Activated CD8-positive, alpha-beta memory T cell treated with anti-CD3 and anti-CD28 coated beads for 4 hours (primary cell): ENCODE measurements at places on chromosomes 1 and 21.

DNA sequence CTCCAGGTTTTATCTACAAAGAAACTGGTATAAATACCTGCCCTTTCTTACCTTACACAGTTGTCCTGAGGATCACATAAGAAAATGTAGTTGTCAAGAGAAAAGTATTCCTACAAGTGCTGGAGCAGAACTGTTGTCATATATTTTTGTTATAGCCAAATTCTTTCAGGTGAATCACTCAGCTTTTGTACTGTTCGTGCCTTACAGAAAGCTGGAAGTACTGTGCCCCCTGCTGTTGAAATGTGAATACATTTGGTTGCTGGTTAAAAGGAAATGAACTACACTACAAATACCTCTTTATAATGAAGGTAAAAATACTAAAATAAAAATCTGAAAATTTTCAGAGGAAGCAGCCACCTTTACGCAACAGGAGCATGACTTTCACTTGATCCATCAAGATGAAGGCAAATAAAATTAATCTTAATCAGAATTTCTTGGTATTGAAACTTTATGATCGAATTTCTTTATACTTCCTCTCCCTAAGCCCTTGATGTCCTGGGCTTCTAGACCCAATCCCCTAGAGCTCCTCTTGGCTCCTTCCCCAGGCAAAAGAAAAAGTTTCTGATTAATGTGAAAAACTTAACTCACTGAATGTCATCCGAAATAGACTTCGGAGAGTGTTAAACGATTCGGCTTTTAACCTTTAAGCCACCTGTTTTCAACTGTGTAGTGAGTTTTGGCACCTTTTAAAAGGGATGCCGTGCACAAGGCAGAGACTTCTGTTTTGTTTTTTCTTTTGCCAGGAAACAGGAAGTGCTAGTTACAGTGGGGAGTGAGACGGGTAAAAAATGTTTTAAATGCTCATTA is 12.5 kb downstream of the CHML start:
- DNase-seq = peak; percentile 7

GRCh38 chr1:171245458-171246064 is 2.7 kb upstream of the FMO1 start:
- no peak for DNase-seq

DNA sequence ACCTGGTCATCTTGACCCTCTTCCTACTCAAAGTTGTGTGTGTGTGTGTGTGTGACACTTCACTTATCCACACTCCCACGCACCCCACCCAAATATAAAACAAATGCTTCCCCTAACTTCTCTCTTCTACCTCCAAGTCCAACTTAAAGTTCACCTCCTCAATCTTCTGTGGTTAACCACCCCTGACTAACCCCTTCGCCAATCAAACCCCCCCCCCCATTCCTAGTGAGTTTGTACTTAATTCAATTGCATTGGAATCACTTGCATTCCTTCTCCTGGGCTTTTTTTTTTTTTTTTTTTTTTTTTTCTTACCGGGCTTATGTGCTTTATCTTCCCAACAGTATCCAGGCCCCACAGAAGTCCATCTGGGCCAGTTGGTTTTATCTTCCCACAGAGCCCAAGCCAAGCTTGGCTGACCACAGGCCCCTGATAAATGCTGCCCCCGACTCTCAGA is 78.4 kb downstream of the CD58 start:
- no peak for DNase-seq

DNA sequence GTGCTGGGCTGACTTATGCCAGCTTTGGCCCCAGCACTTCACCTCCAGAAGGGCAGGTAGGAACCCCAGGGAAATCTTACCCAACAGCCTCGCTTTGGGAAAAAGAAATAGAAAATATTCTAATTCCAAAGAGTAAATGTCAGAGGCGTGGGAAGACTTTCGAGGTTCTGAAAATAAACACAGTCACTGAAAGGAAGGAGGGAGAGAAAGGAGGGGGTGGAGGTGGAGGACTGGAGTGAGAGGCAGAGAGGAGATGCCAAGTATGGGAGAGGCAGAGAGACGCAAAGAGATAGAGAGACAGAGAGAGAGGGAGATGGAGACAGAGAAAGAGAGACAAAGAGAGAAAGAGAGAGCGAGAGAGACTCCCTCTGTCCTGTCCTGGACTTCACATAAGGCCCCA is 395.0 kb downstream of the PTPRU start:
- no peak for DNase-seq

GRCh38 chr1:3926956-3927355 is 26.9 kb upstream of the C1orf174 start:
- DNase-seq = no peak

- no peak for DNase-seq
Measured at GRCh38 chr1:226660410-226661182, 78.5 kb downstream of the ITPKB start.

- DNase-seq = no peak
Measured at GRCh38 chr1:234047123-234047522, 142.6 kb downstream of the SLC35F3 start.

- DNase-seq = no peak
Measured at GRCh38 chr1:150001415-150001814, 9.1 kb downstream of the OTUD7B start.

GRCh38 chr1:234559152-234559901 is 50.7 kb downstream of the IRF2BP2 start:
- no peak for DNase-seq

DNA sequence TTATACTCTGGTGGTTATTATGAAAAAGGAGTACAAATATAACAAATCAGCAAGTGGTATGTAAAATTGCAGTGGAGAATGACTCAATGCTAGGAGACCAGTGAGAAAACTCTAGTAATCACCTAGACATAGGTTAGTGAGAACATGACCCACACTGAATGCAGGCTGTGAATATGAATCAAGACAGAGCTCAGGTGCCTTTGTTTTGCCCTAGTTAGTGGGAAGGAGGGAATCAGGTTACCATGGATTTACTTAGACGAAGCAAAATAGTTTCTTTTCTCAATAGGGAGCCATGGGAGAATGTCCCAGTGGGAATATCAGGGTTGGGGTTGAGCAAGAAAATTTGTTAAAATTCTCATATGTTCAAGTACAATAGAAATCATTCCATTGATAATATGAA is 10.6 kb upstream of the GCLM start:
- no peak for DNase-seq

DNA sequence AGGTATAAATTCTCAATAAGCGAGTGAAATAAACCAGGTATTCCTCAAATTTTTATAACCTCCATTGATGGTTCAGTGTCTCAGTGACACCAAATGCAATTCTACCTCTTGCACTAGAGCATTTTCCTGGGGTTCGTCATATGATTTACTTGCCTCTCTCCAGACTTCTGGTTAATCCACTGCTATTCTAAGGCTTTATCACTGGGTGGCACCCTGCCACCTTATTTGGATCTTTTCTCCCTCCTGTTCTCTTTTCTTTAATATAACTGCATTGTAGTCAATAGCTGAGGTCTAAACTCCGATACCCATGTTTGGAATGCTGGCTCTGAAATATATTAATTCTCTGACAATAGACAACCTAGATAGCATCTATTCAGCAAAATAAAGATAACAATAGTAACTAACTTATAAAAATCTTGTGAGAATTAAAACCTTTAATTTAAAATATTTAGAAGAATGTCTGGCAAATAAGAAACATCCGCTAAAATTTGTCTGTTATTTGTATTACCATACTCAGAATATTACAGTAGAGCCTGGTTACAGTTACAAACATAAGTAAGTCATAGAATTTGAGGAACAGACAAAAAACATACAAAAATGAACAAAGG is 436.4 kb downstream of the PLA2G4A start:
- no peak for DNase-seq

GRCh38 chr1:176559878-176560277 is 96.9 kb downstream of the PAPPA2 start:
- no peak for DNase-seq

- DNase-seq = no peak
Measured at GRCh38 chr1:22387919-22388580, 63.6 kb upstream of the ZBTB40 start.

DNA sequence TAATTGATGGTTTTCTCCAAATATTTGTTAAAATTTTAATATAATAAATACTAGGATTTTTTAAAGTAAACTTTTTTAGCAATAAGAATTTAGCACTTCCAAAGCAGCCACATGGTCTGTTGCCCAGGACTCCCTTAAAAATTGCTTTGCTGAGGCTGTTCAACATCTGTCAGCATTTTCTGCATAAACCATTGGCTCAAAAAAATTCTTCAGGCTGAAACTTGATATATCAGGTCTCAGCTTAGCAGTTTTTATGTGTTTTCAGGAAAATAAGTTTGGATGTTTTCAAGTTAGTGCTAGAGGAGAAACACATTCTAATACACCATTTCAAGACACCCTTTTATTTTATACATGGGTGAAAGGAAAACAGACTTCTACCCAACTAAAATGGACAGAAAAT is 69.1 kb upstream of the C1orf105 start:
- DNase-seq = no peak

- no peak for DNase-seq
Measured at GRCh38 chr1:246226041-246226440, 281.0 kb downstream of the SMYD3 start.
